Right hindlimb (tissue), 1 donor: ENCODE measurements at places on chromosomes 2 and 18.

DNA sequence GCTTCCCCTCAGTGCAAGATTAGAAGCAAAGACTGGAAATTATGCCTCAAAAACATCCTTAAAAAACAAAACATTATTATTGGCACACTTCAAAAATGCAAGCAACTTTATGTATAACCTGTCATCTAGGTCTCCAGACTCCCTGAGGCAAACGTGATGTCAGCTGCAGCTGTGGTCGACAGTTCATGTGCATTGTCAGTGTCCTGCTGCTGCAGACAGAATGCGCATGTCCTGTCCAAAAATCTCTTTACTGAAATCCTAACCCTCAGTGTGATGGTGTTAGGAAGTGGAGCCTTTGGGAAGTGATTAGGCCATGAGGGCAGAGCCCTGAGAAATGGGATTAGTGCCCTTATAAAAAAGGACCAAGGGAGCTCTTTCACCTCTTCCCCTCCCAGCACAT, 126.9 kb downstream of the CYRIA start:
- no peak for DNase-seq

DNA sequence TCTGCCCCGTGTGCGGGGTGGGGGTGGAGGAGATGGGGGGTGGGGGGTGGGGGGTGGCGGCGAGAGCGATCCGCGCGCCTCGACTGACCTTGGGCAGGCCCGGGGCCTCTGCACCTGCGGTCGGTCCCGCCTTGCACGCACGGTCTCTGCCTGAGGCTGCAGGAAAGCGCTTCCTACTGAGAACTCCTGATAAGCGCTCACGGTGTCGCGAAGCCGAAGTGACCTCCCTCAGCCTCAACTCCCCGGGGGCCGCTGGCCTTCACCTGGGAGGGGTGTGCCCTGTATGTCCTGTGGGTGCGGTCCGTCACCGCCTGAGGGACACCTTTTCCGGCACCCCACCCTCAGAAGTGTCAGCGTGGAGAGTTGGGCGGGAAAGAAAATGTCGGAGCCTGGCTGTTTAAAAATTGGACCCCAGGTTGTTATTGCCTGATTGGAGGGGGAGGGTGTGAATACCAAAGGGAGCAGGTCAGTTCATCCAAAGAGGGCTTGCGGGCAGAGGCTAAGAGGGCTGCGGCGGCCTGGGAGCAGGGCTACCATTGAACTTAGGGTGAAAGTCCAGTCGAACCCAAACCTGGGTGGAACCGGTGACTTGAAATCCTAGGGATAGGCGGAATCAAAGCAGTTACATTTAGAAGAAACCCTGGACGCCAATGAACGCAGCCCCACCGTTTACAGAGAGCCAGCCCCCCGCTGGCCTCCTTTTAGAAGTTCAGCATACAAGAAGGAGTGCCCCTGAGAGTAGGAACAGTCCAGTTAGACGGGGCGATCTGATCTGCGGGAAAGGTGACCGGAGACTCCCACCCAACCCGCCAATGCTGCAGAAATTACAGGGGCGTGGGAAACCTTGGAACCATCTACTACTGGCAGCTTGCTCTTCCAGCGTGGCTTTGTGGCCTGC, 1.2 kb downstream of the MAL start:
- no peak for DNase-seq

GRCh38 chr2:36733215-36733614, 36.7 kb downstream of the VIT start:
- DNase-seq: no peak

GRCh38 chr18:61752973-61753372, 139.8 kb downstream of the RNF152 start:
- DNase-seq: no peak
